ENCODE measurements at places on chromosomes 4 and X.

GRCh38 chr4:61500883-61501282, 300.8 kb downstream of the ADGRL3 start:
- no peak for DNase-seq

DNA sequence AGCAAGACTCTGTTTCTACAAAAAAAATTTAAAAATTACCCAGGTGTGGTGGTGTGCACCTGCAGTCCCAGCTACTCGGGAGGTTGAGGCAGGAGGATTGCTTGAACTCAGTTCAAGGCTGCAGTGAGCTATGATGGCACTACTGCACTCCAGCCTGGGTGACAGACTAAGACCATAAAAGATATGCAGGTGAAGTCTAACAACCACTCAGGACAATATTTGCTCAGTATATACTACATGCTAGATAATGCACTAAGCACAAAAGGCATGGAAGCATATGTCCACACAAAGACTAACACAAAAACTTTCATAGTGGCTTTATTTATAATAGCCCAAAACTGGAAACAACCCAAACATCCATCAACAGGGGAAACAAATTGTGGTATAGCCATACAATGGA, 57.7 kb upstream of the TXK start:
- no peak for DNase-seq

DNA sequence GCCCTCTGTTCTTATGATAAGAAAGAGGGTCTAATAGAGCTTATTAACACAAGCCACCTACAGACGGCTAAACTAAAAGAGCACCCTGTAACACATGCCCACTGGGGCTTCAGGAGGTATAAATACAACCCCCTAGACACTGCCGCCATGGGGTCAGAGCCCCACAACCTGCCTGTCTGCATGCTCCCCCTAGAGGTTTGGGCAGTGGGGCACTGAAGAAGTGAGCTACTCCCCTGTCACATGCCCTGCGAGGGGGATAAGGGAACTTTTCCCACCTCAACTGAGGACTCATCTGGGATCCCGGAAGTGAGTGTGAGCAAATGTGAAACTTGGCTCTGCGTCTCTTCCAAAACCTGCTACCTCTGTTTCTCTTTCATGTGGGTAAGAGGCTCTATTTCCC, 334.5 kb downstream of the ADAM29 start:
- DNase-seq = no peak

DNA sequence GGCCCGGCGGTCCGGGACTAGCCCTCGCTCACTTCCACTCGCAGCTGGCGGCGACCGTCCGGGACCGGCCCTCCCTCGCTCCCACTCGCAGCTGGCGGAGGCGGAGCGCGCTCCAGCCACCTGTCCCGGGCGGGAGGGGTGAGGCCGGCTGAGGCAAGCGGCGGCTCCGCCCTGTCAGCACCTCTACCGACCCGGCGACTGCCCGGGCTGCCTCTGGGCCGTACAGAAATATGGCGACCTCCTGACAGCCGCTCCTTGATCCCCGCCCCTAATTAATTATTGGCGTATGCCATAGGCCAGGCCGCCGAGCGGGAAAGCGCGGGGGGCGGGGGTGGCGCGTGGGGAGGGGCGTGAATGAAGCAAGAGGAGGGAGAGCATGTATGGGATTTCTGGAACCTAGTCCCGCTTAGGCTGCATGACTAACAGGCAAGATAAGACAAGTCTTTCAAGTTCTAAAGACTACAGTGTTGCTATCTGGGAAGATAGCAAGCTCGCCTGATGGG, at the start of gene MORC4:
Gene MORC4, minus strand, starts transcription at position 200 of the 503 bp plus-strand sequence. CDS start 243 bp downstream, outside the sequence.
- DNase-seq = peak; percentile 80

- no peak for DNase-seq
These were observed 18.5 kb downstream of the LRRC66 start for GRCh38 chr4:52001616-52002015.

- DNase-seq = no peak
These were observed 911.2 kb downstream of the FSTL5 start for GRCh38 chr4:161252520-161253141.

DNA sequence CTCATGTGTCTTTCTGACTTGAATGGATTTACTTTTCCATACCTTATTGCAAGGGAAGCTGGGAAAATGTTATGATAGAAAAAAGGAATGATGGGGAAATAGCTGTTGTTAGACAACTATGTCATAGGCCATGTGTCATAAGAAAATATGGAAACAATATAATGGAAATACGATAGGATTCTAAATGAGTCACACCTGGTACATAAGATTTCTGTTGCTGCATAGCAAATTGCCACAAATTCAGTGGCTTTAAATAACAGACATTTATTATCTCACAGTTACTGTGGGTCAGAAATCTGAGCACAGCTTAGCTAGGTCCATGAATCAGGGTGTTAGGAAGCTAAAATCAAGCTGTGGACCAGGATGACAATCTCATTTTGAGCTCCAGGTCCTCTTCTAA, 44.6 kb upstream of the ANKRD50 start:
- no peak for DNase-seq

DNA sequence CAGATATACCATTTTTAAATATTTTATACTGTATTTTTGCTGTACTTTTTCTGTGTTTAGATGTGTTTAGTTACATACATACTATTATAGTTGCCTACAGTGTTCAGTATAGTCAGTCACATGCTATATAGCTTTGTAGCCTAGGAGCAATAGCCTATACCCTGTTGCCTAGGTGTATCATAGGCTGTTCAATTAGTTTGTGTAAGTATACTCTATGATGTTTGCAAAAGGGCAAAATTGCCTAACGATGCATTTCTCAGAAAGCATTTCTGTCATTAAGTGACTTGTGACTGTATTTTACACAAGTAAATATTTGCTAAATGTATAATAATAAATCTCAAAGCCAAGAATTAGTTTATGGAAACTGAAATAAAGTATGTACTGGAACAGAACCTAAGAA, 9.5 kb downstream of the ETFDH start:
- DNase-seq = no peak

GRCh38 chr4:100799761-100800539, 282.1 kb upstream of the EMCN start:
- DNase-seq = no peak

- no peak for DNase-seq
These were observed 285.1 kb upstream of the MAGEB18 start for GRCh38 chrX:25853002-25853479.

All from neural progenitor cell (in vitro differentiated cells).